T-helper 17 cell (primary cell): ENCODE measurements at places on chromosomes 6 and 20. TPM values are rescaled to one million over a fixed set of nuclear protein-coding genes. Genes with fewer than 3 reads are reported as not detected.

The SPATS1 gene
- total RNA-seq, result not detected

The EEF1A2 gene
- total RNA-seq, result 0.99 TPM

The LINC00237 gene
- not detected for total RNA-seq

The NQO2 gene
- 9.2 TPM for total RNA-seq

The GPSM3 gene
- 268 TPM for total RNA-seq

The VIP gene
- total RNA-seq, result not detected

The AKAP12 gene
- total RNA-seq, result 0.20 TPM

The HMGCLL1 gene
- total RNA-seq, result not detected

The ZNF334 gene
- total RNA-seq, result 0.21 TPM

The CDSN gene
- not detected for total RNA-seq
